Stomach (tissue), 19 donors: ENCODE measurements at places on chromosomes 4 and X.

DNA sequence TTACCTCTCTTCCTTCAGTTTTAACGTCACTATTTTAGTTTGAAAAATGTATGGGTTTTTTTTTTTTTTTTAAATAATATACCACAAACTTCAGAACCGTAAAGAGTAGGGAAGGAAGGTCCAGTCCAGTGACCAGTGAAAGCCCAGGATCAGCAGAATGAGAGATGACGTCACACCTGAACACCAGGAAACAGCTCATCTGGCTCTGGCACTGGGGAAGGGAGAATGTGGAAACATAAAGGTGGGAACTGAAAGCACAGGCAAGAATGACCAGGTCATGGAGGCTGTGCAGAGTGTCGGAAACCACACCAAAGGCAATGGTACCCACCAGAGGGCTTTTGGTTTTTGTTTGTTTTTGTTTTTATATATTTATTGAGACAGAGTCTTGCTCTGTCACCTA is 141.2 kb downstream of the DHX15 start:
- no peak for DNase-seq

DNA sequence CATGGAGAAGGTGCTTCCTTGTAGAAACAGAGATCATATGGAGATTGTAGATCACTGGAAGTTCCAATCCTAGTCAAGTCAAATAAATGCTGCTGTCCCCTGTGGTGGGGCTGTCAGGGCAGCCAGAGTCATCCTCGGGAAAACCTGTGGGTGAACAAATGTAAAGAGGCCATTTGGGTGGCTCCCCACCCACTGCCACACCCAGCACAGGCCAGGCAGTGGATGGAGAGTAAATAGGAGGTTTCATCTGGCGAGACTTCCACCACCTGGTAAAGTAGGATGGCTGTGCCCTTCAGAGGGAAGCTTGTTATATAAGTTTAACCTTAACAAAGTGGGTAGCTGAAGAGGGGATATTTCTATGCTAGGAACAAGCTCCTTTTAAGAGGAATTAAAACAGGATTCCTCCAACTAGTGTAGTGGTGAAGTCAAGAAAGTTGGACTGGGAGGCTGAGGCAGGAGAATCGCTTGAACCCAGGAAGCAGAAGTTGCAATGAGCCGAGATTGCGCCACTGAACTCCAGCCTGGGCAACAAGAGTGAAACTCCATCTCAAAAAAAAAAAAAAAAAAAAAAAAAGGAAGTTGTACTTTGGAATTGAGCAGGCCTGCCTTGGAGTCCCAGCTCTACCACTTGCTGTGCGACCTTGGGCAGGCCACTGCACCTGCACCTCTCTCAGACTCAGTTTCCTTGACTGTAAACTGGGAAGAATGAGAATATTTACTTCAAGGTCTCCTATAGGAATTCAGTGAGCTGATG is 273.7 kb downstream of the PTTG2 start:
- no peak for DNase-seq

GRCh38 chr4:137432446-137433311 is 99.6 kb downstream of the PCDH18 start:
- peak; percentile 7 for DNase-seq

DNA sequence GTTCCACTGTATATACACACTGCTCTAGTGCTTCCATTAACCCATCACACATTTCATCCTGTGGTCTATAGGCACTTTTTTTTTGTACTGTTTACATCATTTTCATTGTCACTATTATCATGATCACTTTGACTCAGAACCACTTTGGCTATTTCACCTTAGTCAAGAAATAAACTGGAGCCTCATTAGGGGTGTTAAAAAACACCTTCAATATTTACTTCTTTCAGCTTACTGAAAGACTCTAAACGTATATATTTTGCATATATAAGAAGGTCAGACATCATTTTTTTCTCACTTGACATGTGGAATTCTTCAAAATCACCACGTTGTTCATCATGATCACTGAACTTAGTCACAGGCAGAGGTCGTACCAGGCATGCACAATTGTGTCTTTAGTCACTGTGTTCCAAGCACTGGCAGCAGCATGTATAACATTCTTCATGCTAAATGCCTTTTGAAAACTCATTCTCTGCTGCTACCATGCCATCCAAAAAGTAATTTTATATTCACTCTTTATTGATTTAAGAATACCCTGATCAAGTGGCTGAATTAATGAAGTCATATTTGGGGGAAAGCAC is 229.2 kb upstream of the ARSJ start:
- no peak for DNase-seq

- DNase-seq, result peak; percentile 35
Measured at GRCh38 chrX:17737986-17738713, 857 bp downstream of the SCML1 start.

DNA sequence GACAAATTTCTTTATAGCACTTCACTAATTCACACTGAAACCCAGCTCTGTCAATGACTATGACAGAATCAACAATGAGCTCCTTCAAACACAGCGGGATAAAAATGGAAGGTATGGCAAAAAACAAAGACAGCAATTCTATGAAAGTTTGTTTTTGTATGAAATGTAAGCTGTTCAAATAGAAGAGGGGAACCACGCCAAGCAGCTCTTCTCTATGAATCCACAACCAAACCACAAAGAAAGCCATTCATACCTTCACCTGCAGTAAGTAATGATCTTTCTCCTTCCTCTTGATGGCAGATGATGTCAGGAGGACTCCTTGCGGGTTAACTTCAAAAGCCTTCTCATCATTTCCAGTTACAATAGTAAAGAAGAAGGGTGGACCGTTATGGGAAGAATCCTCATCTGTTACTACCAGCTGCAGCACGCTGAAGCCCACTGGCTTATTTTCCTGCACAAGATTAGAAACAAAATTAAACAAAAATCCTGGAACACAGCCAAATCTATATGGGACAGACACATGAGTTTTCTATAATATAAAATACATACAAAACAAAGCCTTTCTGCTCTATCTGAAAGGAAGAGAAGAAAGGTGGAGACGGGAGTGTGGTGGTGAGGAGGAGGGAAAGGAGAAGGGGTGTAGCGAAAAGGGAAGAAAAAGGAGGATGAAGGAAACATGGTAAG is 48.9 kb upstream of the MTNR1A start:
- DNase-seq, result no peak

GRCh38 chrX:133056341-133056740 is 40.6 kb downstream of the USP26 start:
- DNase-seq, result no peak

GRCh38 chr4:118857760-118858159 is 21.8 kb upstream of the SEC24D start:
- DNase-seq, result no peak

DNA sequence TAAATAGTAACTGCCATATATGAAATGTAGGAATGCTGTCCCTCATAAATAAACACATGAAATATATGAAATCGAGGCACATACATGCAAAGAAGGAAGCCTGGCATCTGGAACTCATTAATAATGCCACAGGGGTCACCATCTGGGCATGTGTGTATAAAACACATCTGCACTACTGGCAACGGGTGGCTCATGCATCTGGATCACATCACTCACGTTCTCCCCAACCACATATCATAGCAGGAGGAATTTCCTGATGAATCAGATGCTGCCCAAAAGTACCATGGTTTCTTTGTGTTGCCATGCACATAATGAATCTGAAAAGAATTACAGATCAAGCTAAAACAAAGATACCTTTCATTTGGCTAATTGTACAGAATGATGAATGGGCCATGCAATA is 28.6 kb downstream of the RNF175 start:
- peak; percentile 44 for DNase-seq

- DNase-seq, result no peak
Measured at GRCh38 chrX:115487608-115488007, 73.4 kb upstream of the PLS3 start.

DNA sequence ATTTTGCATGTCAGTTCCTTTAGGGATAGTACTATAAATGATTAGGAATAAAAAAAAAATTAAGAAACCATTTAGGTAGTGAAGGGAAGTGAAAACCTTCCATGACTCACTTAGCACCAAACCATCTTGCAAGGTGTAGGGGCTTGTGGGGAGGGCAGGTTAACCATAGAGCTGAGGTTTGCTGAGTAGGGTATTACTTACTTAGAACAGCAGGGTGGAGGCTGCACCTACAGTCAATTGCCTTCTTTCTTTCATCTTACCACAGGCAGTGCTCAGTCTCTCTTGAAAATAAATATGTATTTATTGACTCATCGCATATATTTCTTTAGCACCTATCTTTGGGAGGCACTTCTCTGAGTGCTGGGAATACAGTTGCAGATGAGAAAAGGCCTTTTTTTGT is 104.9 kb upstream of the GIMD1 start:
- no peak for DNase-seq

- no peak for DNase-seq
Measured at GRCh38 chrX:3550160-3550751, 163.2 kb downstream of the PRKX start.

GRCh38 chr4:112515198-112516065 is 548 bp downstream of the NEUROG2 start:
- DNase-seq, result no peak

- peak; percentile 28 for DNase-seq
Measured at GRCh38 chr4:77599378-77599777, 6.2 kb upstream of the CXCL13 start.
